Renal cortical epithelial cell (primary cell): ENCODE measurements at places on chromosomes 7 and 10. TPM values are rescaled to one million over a fixed set of nuclear protein-coding genes. Genes with fewer than 3 reads are reported as not detected.

THNSL1 gene
- total RNA-seq = 2.8 and 11.4 TPM in 2 replicates

DEPP1 gene
- 11.3 and 24.5 TPM in 2 replicates for total RNA-seq

GIMAP6 gene
- 0.15 and 0.35 TPM in 2 replicates for total RNA-seq

SPAM1 gene
- not detected in 2 replicates for total RNA-seq

TSPAN33 gene
- total RNA-seq = 12.0 and 22.7 TPM in 2 replicates

CPXM2 gene
- total RNA-seq = 1.1 and 1.7 TPM in 2 replicates

MNX1 gene
- 0.55 and 0.87 TPM in 2 replicates for total RNA-seq

DPP6 gene
- 0.05 TPM in 1 of 2 replicates, not detected in the other for total RNA-seq

HOXA13 gene
- under 0.01 TPM in 1 of 2 replicates, not detected in the other for total RNA-seq

SLC26A3 gene
- total RNA-seq = not detected in 2 replicates

CFAP70 gene
- total RNA-seq = 0.52 and 3.7 TPM in 2 replicates

MOGAT3 gene
- not detected in 2 replicates for total RNA-seq

HOXA6 gene
- 2.8 and 22.0 TPM in 2 replicates for total RNA-seq

CAV2 gene
- total RNA-seq = 148 and 223 TPM in 2 replicates

LDB1 gene
- total RNA-seq = 26.7 and 49.5 TPM in 2 replicates
